DMS153 (cell line): ENCODE measurements at places on chromosomes 12 and 14.

GRCh38 chr12:48316491-48316890, 34.2 kb downstream of the ZNF641 start:
- no peak for DNase-seq

GRCh38 chr14:105999361-106000028, 473.1 kb downstream of the TMEM121 start:
- no peak for DNase-seq

DNA sequence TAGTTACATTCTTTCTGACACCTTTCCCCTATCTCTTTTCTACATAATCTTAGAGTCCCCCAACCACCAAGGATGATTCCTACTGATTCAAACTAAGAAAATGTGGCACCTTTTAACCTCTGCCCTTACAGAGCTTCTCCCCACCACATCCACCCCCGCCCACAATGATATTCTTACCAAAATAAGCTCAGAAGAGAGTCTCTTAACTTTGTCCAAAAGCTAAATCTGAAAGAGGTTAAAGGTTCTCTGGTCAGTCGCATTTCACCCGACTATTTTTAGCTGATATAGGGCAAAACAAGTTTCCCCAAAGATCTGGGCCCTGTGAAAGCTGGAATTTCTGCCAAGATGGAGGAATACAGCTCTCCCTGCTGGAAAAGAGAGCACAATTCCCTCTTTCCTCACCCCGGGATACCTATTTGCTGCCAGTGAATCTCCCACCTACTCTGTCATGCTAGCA, 128.6 kb downstream of the ZFP36L1 start:
- DNase-seq = no peak

DNA sequence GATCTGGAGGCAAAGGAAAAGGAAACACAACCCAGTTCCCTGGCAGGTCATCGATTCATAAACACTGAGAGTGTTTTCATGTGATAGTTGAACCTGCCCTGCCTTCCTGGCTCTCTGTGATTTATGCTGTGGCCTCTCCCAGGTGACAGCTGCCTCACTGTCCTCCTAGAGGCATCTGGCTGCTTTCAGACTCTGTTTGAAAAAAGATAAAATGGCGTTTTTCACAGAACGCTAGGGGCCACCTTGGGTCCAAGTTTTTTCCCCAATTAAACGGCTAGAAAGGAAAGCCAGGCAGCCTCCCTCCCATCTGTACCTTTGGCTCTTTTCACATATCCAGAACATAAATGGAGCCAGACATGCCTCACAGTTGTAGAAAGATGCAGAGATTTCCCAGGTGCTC, 252.6 kb upstream of the CCDC196 start:
- peak; percentile 60 for DNase-seq

DNA sequence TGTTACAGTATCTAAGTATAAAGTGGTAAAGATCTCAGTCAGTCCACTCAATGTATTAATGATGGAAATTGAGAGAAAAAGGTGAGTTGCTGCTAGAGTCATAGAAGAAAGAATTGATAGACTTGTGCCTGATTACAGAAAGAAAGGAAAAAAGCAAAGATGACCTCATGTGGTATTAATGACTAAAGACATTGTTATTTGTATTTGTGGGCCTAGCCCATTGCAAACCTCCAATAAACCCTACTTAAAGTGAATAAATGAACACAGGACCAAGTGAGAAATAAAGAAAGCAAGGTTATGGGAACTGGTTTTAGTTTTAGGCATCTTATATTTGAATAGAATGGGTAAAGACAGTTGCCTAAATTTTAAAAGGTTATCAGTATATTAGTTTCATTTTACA, 105.5 kb downstream of the SYT1 start:
- DNase-seq = no peak

GRCh38 chr12:93883436-93884154, 206.4 kb downstream of the CRADD start:
- no peak for DNase-seq

GRCh38 chr14:88233915-88234314, 89.2 kb downstream of the KCNK10 start:
- no peak for DNase-seq

DNA sequence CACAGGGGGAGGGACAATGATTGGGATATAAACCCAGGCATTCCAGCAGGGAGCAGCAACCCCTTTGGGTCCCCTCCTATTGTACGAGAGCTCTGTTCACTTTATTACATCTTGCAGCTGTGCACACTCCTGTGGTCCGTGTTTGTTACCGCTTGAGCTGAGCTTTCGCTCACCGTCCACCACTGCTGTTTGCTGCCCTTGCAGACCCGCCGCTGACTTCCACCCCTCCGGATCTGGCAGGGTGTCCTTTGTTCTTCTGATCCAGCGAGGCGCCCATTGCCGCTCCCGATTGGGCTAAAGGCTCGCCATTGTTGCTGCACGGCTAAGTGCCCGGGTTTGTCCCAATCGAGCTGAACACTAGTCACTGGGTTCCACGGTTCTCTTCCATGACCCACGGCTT, 64.1 kb downstream of the E2F7 start:
- peak; percentile 66 for DNase-seq

DNA sequence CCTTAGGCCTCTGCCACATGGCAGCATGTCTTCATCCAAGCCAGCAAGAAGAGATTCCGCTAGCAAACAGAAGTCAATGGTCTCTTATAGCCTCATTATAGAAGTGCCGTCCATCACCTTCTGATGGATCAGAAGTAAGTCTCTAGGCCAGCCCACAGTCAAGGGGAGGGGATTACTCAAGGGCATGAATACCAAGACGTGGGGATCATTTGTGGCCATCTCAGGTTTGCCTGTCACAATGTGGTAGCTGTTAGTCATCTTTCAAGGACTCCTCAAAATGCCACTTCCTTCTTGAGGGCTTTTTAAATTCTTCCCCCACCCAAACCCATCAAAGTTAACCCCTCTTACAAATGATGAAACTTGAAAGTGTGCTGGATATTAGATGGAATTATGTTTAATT, 8.1 kb upstream of the ADCY6 start:
- no peak for DNase-seq

DNA sequence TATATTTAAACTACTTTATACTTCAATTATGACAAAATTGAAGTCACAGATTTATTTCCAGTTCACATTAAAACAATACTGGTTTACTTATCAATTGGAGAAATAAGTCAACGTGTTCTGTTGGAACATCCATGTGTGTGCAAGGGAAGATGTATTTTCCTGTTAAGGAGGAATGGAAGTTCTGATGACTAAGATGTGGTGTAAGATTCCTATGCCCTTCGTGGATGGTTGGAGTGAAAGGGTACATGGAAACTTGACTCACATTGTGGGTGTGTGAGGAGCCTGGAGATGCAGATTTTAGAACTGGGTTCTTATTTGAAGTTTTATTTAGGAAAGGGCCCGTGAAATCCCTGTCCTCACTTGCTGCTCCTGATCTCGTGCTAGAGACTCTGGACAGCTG, 95.3 kb downstream of the CATSPERB start:
- DNase-seq = no peak

DNA sequence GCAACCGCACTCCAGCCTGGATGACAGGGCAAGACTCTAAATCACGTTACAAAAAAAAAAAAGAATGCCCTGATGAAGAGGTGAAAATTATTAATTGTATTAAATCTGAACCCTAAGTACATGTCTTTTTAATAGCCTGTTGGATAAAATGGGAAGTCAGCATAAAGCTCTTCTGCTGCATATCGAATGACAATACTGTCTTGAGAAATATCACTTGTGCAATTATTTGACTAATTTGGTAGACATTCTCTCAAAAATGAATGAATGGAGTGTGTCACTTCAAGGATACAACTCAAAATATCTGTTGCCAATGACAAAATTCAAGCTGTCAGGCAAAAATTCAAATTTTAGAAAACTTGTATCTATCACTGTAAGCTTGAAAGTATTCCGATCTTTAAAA, 38.9 kb downstream of the DNAI7 start:
- DNase-seq = no peak

DNA sequence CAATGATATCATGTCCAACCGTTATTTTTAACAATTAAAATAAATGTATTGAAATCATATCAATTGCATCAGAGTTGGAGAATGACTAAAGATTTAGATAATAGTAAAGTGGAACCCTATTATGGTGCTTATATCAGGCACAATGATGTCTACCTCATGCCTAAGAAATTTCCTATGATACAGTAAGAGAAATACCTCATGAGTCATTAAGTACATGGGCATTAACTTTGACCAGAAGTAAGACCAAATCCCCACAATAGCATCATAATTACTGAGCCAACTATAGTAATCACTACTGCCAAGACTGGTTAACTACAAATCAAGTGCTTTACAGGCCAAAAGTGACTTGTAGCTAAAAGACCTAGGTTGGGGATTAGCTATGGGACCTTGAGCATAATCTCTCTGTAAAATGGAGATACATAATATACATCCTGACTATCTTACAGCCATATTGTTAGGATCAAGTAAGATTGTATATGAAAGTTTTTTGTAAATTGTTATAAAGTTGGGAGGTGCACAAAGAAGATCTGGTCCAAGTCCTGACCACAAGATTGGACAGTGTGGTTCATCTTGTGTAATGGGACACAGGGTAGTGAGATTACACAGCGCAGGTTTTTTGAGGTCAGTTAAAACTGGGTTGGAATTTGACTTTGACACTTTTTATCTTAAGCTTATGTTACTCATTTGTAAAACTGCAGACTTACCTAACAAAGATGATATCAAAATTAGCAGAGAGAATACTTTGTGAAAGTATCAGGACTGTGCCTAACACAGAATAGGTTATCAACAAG, 60.5 kb downstream of the ERGIC2 start:
- no peak for DNase-seq

- DNase-seq = no peak
Observed at GRCh38 chr12:41684997-41685396, 459.7 kb downstream of the GXYLT1 start.

GRCh38 chr14:32379447-32379846, 50.3 kb downstream of the AKAP6 start:
- DNase-seq = no peak

DNA sequence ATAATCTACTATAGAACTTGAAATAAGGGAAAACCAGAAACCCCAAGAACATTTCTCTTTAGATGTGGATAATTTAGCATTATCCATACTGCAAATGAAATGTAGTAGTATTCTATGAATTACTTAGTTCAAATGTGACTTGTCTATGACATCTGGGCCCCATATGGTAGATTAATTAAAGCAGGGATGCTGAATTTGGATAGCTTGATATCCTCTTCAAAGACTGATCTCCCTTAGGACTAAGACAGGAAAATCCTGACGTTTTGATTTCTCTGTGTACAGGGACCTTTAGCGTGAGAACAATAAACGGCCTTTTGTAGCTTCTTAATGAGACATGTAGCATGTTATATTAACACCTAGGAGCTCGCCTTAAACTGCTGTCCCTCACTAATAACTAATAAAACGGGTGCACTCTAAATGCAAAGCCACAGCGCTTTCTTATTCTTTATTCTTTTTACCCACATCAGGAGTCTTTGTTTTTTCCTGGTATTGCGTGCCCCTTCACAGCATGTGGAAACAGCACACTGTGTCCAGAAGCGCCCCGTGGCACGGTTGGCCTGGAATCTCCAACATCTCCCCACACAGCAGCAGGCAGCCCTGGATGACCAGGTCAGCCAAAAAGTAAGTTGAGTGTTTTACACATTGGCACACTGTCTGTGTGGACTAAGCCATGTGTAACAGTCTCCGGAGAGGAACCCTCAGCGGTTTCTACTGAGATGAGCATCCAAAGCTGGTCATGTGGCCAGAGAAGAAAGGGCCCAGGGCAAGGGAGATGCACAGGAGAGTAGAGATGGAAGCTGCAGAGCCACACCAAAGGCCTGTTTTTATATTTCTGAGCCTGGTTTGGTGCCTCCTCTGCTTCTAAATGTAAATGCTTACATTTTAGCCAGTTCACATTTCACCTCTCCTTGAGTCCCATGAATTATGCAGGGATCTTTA, 93.1 kb downstream of the SRGAP1 start:
- DNase-seq = no peak

GRCh38 chr12:93378998-93379325, 1.2 kb downstream of the NUDT4 start:
- DNase-seq = no peak

- no peak for DNase-seq
Observed at GRCh38 chr14:21894003-21894897, 220.6 kb upstream of the OR4E1 start.

DNA sequence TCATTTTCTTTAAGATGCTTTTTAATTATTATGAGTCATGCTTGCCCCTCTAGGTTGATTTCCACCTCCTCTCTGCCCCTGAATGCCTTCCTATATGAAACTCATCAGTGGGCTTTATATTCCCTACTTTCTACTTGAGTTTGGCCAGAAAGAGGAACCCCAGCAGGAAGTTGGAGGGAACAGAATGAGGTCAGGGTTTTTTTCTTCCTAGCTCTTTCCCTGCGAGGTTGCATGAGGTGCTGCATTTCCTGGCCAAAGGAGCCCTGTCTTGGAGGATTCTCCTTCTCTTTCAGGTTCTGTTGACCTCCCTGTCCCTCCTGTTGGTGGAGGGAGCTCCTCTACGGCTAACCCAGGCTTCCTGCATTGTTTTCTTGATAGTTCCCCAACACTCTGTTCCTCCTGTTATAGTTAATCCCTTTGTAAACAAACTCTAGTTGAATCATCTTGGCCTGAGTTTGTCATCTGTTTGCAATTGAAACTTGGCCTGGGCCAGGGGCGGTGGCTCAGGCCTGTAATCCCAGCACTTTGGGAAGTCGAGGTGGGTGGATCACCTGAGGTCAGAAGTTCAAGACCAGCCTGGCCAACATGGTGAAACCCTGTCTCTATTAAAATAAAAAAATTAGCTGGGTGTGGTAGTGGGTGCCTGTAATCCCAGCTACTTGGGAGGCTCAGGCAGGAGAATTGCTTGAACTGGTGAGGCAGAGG, 15.3 kb upstream of the SPIC start:
- no peak for DNase-seq

- no peak for DNase-seq
Observed at GRCh38 chr14:102508774-102509745, 516 bp downstream of the ANKRD9 start.

DNA sequence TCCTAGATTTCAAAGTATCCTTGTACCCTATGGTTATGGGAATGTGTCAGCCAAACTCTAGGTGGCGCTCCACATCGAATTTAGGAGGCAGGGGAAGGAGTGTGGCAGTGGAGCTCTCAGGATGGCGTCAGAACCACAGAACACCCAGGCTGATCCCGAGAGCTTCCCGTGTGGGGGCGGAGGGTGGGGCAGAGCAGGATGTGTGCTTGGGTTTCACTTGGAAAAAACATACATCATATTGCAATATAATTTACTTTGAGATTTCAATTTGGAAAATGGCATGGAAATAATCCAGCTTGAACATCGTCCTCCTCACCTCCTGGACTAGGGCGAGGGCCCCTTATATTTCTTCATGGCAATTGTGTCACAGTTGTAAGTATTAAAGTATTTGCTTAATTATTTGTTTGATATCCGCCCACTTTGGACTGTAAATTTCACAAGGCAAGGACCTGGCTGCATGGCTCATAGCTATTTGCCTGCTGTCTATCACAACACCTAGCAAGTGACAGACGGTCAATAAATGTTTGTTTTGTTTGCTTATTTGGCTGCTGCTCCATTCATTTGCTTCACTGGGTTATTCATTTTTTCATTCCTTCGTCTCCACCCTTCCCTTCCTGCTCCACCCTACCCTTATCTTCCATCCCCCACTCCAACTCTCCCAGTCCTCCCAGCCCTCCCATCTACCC, 221.5 kb upstream of the HMGA2 start:
- DNase-seq = peak; percentile 5
